ENCODE measurements at places on chromosomes 3 and 15.

GRCh38 chr3:23385327-23385726 lies 182.2 kb downstream of the UBE2E2 start:
- DNase-seq: no peak

DNA sequence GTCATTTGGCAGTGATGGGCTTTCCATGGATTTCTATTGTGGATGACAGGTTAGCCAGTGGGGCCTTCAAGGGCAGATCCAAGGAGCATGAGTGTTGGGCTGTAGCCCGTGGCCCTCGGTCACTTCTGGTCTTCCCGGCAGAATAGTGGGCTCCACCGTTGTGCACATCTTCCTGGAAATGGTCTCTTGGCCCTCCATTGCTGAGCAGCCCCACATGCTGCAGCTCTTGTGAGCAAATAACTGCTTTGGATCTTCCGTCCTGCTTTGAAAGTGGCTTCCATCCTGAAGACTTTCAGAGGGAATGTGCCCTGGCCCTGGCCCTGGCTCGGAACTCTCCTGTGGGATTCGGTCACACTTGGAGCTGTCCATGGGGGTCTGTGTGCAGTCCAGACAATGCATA lies 102.8 kb downstream of the SNRPN start:
- no peak for DNase-seq

GRCh38 chr3:196287090-196287439 lies 461 bp downstream of the PCYT1A start:
- DNase-seq: peak; percentile 11

DNA sequence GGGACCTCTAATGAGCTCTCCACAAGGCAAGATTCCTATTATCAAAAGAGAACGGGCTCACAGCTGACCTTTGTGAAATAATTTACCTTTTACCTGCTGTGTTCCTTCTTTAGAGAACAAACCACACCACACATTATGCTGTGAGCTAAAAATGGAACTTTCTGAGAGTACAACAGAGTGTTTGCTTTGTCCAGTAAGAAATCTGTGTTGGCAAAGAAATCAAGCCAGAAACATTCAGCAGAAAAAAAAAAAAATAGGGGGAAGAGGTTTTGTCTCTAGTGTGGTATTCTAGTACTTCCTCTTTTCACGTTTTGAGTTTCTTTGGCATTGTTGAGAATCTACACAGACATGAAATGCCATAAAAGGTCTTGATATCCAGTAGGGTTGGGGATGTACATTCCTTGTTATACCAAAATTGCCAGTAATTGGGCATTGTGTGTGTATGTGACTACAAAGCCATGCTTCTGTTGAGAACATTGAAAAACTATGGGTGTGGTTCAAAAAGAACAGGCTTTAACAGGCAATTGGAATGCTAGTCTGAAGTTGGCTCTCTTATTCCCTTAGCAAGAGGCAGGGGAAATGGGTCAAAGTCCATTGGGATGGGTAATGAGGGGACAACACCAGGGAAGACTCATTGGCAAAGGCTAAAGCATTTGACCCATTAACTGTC lies 273.5 kb downstream of the NEK10 start:
- no peak for DNase-seq

DNA sequence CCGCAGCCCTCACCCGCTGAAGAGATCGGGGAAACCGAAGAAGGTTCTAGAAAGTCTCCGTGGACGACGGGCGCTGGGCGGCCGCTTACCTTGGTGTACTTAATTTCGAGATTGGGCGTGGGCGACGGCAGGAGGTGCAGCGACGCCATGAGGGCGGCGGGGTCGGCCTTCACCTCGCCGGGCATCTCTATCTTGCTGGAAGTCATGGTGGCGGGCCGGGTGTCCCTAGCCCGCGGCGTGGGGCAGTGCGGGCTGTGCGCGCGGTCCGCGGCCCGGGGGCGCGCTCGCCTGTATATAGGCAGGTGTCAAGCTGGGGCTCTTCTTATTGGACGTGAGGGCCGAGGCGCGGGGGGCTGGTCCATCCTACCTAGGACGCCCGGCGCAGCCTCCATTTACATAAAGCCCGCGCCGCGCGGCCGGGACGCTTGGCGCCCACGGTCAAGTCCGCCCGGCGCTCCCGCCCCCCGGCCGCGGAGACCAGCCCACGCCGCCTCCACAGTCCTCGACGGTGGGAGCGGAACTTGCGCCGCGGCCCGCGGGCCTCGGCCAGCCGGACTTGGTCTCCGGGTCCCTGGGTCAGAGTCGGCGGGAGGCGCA lies at the start of gene ALDH1A2:
Gene ALDH1A2, minus strand, starts transcription at position 267 of the 597 bp plus-strand sequence. Its CDS starts 61 bp downstream, at position 206.
- DNase-seq: no peak

DNA sequence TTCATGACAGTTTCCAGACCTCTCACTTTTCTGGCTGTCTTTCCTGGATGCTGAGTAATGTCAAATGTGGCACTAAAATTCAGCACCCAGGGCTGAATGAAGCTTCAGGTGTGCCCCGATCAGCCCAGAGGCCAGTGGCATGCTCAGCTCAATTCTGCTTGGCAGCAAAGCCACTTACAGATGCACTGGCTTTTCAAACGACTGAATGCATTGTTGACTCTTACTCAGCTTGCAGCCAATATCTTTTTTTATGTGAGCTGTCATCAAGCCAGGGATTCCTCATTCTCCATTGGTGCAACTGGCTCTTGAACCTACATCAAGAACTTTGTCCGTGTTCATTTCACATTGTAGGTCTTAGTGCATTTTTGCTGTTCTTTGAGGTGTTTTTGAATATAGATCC lies 60.7 kb downstream of the ZDHHC19 start:
- no peak for DNase-seq

- no peak for DNase-seq
Measured at GRCh38 chr3:40070816-40071215, 238.7 kb upstream of the EIF1B start.

- DNase-seq: no peak
Measured at GRCh38 chr15:36175186-36175740, 404.2 kb upstream of the CDIN1 start.

GRCh38 chr3:133440652-133441051 lies 40.8 kb downstream of the BFSP2 start:
- no peak for DNase-seq
